Astrocyte (in vitro differentiated cells and primary cell): ENCODE measurements at places on chromosomes 13 and 19.

- DNase-seq = no peak
- no peak overlapping the region for H3K4me3 ChIP-seq
- no peaks in the 10 kb centered on the region for H3K4me1 ChIP-seq
- H3K36me3 ChIP-seq = no peaks in the 10 kb centered on the region
- H3K27ac ChIP-seq = no peak overlapping the region
Measured at GRCh38 chr13:76339649-76340048, 546.6 kb downstream of the KCTD12 start.

GRCh38 chr19:21233691-21234090, 91.9 kb downstream of the ZNF431 start:
- H3K27me3 ChIP-seq = no peaks in the 10 kb centered on the region
- no peak overlapping the region for H3K4me3 ChIP-seq
- no peak overlapping the region for H3K27ac ChIP-seq

DNA sequence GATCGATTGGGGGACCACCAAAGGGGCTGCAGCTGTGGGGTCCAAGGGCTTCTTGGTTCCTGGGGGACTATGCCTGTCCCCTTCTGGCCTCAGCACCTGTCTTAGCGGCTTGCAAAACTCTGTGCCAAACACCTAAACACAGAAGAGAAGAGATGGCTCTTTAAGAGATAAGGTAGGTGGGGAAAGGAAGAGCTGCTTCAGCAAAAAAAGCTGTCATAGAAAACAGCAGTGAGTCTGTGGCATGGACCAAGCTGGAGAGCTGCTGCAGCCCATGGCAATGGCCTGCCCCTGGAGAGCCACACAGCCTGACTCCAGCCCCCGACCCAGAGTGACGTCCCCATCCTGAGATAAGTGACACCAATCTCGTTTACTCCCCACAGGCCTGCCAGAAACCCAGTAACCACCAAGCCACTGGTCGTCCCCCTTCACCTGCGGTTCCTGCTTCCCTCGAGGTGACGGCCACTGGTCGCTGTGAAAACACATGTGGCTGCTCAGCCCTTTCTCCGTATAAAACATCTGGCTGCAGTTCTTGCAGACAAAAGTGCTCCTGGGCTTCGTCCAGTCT, 25.0 kb upstream of the NAPA start:
- no peaks in the 10 kb centered on the region for H3K4me1 ChIP-seq
- H3K27ac ChIP-seq = no peak overlapping the region
- no peak overlapping the region for H3K4me3 ChIP-seq
- DNase-seq = no peak

- no peaks in the 10 kb centered on the region for H3K36me3 ChIP-seq
- H3K27me3 ChIP-seq = no peaks in the 10 kb centered on the region
- peak; percentile 44 for DNase-seq
- peaks cover 9% of the 10 kb centered on the region for H3K4me1 ChIP-seq
- H3K4me3 ChIP-seq = no peak overlapping the region
Measured at GRCh38 chr13:114047358-114047881, 73.5 kb upstream of the C13orf46 start.

GRCh38 chr13:73368608-73369007, 309.8 kb downstream of the KLF5 start:
- H3K36me3 ChIP-seq = no peaks in the 10 kb centered on the region
- no peaks in the 10 kb centered on the region for H3K27me3 ChIP-seq
- no peak overlapping the region for H3K27ac ChIP-seq
- H3K4me1 ChIP-seq = no peaks in the 10 kb centered on the region
- H3K4me3 ChIP-seq = no peak overlapping the region
